LNCaP clone FGC (cell line): ENCODE measurements at places on chromosomes 16 and 17.

DNA sequence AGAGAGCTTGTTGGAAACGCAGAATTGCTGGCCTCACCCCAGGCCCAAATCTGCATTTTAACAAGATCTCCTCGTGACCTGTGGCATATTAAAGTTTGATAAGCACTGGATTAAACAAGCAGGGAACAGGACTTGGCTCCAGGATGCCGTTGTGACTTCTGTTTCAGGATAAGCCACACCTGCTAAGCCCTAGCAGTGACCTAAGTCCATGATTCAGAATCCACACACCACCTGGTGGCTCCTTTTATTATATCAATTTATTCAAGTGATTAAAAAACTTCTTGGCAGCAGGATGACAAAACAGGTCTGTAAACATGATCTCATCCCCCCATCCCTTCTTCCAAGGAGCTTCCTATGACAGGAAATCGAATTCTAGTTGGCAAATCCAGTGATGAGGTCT lies 9.1 kb downstream of the NAGPA start:
- DNase-seq, result peak; percentile 99

- DNase-seq, result no peak
These were observed 14.9 kb upstream of the TEX2 start for GRCh38 chr17:64277831-64278562.

- no peak for DNase-seq
These were observed 29.5 kb downstream of the SMURF2 start for GRCh38 chr17:64632606-64633005.

DNA sequence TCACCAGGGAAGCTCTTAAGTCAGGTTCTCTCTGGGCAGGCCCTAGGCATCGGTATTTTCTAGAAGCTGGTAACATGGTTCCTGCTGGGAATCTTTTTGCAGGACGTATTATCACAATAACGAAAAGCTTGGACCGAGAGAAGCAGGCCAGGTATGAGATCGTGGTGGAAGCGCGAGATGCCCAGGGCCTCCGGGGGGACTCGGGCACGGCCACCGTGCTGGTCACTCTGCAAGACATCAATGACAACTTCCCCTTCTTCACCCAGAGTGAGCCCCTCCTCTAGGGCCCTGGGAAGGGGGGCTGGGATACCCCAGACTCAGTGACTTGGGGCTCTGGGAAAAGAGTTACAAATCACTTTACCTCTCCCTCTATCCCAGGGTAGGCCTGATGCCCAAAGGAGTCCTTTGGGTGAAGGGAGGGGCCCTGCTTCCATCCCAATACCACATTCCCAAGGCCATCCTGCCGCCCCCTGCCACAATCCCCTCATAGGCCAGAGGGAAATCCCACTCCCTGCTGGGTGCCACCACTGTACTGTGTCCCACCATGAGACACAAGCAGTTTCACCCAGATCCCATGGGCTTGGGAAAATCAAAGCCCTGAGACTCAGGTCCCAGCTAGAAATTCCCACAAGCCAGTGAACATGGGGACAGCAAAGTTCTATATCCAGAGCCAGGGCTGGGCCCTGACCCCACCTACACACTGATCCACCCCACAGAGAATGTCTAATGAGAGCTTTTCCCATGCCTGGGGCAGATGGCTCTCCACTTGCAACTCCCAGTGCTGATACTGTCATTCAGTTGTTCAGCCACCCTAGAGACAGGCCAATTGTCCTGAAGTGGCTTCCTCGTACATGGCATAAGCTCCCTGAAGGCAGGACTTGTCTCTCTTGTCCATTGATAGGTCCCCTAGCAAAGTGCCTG lies 23.0 kb downstream of the CDH5 start:
- no peak for DNase-seq

DNA sequence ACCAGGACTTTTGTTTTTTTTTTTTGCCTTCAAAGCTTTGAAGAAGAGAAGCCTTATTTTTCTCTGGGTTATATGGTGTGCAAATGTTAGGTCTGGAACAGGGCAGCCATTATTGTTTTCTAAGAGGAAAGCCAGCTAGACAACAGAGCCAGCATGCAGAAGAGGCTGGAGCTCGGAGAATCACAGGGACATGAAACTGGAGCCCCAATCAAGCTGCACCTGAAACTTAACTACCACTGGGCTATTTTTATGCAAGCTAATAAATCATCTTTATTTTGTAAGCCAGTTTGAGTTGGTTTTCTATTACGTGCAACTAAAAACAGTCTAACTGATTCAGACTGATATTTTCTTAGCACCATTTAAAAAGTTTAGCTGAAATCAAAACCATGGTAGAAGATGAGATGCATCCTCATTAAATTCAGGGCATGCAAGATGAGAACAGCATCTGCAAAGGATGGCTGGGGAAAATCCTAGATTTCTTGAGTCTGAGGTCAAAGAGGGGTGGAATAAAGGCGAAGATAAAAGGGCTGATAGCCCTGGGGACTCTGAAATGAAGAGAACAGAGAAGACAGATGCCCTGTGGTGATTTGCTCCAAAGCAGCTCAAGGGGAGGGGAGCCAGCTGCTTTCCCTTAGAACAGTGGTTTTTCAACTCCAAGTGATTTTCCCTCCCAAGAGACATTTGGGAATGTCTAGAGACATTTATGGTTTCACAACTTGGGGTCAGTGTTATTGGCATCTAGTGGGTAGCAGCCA lies 177.1 kb upstream of the WSCD1 start:
- no peak for DNase-seq

- DNase-seq, result no peak
These were observed 241.9 kb downstream of the SLC39A11 start for GRCh38 chr17:72850410-72851118.

DNA sequence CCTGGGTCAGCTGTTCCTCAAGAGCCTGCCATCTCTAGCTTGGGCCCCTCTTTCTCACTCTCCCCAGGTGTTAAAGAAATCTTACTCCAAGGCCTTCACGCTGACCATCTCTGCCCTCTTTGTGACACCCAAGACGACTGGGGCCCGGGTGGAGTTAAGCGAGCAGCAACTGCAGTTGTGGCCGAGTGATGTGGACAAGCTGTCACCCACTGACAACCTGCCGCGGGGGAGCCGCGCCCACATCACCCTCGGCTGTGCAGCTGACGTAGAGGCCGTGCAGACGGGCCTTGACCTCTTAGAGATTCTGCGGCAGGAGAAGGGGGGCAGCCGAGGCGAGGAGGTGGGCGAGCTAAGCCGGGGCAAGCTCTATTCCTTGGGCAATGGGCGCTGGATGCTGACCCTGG lies 6.8 kb downstream of the CNP start:
- DNase-seq, result no peak

DNA sequence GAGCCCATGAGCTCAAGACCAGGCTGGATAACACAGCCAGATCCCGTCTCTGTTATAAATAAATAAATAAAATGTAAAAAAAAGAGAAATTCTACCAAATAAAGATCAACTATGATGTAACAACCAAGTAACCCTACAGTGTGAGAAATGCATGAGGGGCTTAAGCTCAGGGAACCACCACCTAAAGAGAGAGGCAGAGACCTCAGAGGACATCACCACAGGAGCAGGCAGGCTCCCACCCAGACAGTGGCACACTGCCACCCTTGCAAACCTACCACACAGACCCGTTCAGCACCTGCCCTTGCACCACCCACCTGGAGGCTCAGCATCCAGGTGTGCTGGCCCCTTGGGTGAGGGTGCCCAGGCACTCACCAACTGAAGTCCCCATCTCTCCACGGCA lies 45.6 kb downstream of the ANKRD11 start:
- DNase-seq, result no peak

- peak; percentile 74 for DNase-seq
These were observed 117.8 kb upstream of the CDC42EP4 start for GRCh38 chr17:73429440-73430164.

DNA sequence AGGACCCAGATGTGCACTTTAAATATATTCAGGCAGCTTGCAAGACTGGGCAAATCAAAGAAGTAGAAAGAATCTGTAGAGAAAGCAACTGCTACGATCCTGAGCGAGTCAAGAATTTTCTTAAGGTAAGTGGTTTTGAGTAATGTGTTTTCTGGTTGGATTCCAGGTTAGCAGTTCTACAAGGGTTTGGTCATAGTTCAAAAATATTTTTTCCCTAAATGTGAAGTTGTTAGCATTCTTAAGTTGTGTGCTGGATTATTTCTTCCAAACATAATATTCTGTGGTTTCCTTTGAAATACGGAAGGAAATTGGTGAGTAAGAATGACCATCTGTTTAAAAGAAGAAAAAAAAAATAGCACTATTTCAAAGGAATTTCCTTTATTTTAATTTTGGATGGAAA lies 38.4 kb downstream of the PTRH2 start:
- no peak for DNase-seq

DNA sequence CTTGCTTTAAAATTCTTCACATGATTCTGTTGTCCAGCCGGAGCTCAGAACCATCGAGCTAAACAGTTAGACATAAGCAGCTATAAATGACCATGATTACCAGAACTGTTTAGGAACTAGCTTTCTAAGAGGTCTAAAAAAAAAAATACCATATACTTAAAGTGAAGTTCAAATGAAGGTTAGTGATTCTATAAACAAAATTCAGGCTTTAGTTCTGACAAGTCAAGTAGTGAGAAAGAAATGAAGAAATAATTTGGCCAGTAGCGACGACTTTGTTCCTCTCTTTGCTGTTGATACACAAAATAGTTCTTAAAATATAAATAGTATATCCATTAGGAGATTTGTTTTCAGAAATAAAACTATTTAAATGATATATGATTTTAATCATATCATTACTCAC lies 27.7 kb downstream of the ABCA8 start:
- no peak for DNase-seq

GRCh38 chr17:77247048-77247541 lies 106.3 kb downstream of the SEC14L1 start:
- DNase-seq, result no peak

DNA sequence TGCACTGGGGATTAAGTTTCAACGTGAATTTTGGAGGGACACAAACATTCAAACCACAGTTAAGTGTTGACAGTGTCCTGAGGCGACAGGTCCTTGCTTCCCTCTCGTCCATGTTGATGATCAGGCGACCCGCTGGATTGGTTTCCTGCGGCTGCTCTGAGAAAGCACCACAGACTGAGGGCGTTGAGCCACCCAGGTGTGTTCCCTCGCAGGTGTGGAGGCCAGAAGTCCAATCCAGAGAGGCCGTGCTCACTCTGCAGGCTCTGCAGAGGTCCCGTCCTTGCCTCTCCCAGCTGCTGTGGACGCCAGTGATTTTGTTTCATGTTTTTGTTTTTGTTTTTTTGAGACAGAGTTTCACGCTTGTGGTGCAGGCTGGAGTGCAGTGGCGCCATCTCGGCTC lies 22.4 kb upstream of the CBX2 start:
- no peak for DNase-seq

DNA sequence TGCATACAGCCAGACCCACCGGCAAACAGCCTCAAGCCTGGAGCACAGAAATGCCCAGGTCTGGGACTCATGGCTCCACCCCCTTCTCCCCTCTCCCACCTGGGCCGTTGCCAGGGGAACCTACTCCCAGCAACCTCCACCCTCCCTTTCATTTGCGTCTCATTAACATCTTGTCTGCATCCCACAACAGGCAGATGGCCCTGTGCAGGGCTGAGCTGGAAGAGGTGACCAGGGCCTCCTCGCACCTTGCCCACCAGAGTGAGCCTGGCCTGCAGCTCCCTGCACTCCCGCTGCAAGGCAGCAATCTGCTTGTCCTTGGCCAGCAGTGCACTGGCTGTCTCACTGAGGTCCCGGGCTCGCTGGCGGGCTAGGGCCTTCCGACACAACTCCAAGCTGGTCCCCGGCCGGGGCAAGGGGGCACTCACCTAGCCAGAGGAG lies 3.3 kb downstream of the TSPOAP1 start:
- no peak for DNase-seq

GRCh38 chr17:30299000-30299399 lies 7.3 kb upstream of the BLMH start:
- DNase-seq, result no peak

DNA sequence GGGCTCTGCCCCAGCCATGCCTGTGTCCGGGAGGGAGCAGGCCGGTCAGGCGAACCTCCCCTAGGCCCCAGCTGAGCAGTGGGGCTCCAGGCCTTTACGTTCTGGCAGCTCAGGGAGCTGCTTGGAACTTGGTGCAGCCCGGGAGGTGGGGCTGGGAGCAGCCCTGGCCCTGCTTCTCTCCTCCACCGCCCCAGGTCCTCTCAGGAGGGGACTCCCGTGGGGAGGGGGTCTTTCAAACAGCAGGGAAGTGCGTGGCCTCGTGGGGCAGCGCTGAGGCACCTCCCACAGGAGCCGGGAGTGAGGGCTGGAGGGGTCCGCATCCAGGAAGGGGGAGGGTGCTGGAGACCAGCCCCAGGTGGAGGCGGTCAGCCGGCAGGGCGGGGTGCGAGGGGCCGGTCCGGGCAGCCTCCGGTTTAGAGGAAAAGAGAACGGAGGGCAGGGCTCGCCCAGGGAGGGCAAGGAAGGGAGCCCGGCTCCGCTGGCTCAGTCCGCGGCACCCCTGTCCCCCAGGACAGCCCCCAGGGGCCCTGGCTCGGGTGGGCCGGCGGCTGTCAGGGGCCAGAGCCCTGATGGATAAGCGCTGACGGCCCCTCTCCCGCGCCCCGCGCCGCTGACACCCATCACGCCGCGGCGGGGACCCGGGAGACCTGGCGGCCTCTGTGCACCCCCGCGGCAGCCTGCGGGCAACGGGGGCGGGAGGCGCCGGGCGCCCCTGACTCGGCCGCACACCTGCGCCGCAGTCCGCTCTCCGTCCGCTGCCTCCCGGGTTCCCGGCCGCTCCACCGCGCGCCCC lies 587 bp upstream of the PRR35 start:
- no peak for DNase-seq

DNA sequence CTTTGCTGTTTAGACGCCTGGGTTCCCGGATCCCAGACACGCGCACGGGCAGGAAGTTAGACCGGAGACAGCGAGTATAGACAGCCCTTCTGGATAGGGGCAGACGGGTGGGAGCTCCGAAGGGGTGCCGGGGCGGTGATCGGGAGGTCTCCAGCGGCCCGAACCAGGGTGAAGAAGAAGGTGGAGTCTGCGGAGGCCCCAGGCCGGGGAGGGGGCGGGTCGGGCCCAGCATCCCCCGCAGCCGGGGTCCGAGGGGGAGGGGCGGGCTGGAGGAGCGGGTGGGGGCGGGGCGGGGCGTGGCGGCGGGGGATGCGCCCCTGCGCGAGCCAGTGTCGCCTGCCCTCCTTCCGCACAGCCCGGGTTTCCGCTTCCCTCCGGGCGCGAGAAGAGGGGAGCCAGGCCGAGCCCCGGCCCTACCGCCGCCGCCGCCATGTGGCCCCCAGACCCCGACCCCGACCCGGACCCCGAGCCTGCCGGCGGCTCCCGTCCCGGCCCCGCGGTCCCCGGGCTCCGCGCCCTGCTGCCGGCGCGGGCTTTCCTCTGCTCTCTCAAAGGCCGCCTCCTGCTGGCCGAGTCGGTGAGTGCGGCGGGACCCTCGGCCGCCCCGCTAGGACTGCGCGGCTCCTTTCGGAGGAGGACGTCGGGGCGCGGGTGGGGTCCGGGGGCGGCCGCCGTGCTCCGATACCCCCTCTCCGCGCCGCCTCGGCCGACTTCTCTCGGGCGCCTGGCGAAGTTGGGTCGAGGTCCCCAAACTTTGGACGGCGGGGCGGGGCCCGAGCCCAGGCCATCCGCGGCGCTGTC lies at the start of gene CMTM3:
Gene CMTM3 (plus strand): TSS at position 329 of the 801 bp plus-strand sequence. CDS start 102 bp downstream, at position 431.
- DNase-seq, result no peak

DNA sequence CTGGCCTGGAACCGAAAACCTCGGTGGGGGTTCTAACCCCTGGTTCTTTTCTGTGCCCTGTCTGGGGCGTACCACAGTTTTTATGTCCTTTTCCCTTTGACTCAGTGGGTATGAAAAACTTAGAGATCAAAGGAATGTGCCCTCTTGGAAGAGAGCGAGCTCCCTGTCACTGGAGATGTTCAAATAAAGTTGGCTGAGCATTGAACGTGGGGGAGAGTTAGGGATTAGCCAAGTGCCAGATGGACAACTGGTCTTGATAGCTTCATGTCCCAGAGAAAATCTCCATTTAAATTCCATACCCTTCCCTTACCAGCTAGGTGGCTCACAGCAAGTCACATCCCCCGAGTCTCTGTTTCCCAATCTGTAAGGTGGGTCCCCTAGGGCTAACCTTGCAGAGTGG lies 9.5 kb downstream of the ADGRG1 start:
- DNase-seq, result no peak
